ENCODE measurements at places on chromosomes 3 and 15.

- no peak for DNase-seq
These were observed 37.9 kb downstream of the UBR1 start for GRCh38 chr15:43067717-43068461.

DNA sequence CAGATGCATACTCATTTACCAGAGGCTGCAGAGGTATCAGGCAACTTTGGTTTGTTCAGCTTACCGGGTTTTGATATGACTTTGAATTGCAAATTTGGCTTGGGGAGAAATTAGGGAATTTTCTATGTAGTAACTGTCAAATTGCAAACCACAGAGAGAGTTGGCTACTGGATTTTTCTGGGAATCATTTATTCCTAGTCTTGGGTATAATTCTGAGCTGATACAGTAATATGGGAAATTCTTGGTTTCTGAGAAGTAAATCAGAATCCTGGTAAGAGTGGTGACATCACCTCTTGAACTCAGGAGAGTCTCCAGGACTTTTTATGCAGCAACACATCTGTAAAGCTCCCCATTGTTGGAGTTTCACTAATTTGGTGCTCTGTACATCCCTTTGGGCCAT lies 39.0 kb downstream of the GAP43 start:
- DNase-seq, result no peak

DNA sequence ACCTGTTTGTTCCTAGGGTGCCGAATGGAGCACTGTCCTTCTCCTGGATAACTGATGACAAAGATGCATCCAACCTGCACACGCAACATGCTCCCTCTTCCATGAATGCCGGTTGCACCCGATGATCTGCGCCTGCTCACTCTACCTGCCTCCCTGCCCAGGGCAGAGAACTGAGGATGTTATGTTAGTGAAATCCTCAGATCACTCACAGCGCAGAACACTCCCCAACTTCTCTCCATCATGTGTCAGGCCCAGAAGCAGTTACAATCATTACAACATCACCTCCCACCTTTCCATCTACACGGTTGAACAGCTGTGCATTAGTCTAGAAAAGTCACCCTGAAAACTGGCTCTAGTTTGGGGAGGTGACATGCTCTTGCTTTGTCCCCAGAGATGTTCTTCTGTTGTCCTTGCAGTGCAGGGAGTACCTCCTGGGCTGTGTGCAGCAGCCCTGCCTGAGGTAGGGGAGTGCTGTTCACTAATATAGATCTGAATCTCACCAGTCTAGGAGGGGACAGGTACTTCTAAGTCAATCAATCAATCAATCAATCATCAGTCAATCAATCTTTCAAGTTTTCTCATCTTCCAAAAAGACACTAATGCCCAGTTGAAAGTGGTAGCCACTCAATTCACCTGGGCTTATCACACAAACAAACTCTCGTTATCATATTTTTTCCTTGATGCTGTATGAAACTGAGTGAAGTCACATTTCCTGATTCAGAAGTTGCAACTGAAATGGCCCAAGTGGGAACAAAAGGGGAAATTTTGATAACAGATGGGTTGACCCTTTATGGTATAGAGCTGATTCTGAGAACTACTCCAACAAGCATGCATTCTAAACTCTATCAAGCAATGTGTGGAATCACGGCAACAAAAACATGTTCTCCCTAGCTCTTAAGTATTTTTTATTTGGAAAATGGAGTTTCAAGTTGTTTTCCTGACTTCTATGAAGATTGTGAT lies 15.4 kb upstream of the ISLR start:
- DNase-seq, result no peak

GRCh38 chr3:170497207-170498095 lies 78.8 kb downstream of the CLDN11 start:
- DNase-seq, result no peak

DNA sequence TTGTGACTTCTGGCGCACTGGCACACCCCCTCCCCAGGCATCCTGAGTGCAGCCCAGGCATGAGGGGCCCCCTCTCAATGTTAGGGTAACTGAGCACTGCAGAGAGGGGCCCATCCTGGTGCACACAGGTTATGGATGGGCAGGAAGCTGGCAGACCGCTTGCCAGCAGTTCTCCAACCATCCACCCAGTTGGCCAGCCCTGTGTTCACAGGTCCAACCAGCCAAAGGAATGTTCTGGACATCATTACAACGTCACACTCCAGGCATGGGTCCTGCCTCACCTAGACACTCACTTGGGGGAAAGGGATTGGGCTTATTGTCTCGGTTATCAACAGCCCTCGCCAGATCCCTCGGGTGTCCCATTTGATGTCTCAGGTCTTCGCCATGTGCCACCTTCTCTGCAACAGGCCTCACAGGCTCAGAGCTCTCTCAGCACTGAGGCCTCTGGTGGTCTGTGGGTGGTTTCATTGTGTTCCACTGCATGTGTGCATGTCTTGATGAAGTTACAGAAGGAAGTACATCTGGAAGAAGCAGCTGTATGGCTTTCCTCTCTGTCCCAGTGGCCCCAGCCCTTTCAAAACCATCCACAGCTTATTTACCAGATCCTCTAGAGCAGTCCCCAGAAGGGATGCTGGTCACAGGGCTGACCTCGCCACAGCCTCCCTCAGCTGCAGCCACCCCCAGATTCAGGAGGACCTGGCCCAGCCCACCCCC lies 23.7 kb downstream of the ADCY5 start:
- DNase-seq, result no peak

- DNase-seq, result no peak
These were observed 20.5 kb downstream of the RBP2 start for GRCh38 chr3:139455855-139456254.

DNA sequence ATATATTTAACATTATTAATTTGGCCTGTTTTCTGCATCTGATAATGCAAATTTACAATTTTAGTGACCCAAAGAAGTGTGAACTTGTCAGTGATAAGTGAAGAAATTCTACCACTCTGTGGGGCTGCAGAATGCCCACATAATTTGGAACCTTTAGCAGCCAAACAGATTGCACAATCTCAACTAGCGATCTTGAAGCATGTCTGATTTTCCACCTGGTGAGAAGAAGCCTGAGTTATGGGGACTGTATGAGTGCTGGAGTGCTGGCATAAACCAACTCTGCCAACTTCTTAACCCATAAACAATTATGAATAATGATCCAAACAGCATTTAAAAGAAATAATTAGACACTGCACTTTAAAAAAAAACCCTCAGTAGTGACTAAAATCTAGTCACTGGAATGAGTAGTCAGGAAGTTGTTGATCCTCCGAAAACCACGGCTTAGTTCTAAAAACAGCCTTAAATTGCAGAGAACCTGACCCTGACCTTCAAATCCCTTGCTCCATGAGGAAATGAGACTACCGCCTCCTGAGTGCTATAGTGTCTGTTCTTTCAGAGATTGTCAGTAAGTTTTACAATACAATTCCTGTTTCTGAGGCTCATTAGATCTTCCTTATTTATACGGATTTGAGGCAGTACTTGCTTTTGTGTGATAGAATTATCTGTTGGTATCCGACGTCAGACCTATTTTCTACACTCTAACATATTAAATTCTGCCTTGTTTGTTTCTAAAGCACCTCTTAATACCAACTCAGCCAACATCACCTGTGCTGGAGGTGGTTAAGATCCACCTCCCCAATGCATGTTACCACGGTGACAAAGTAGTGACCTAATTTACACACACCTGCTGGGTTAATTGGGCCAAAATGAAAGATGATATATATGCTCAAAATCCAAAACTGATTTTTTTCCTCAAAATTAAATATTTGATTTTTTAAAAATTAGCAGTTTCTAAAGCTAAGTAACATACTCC lies 267.7 kb downstream of the ZBTB20 start:
- no peak for DNase-seq

DNA sequence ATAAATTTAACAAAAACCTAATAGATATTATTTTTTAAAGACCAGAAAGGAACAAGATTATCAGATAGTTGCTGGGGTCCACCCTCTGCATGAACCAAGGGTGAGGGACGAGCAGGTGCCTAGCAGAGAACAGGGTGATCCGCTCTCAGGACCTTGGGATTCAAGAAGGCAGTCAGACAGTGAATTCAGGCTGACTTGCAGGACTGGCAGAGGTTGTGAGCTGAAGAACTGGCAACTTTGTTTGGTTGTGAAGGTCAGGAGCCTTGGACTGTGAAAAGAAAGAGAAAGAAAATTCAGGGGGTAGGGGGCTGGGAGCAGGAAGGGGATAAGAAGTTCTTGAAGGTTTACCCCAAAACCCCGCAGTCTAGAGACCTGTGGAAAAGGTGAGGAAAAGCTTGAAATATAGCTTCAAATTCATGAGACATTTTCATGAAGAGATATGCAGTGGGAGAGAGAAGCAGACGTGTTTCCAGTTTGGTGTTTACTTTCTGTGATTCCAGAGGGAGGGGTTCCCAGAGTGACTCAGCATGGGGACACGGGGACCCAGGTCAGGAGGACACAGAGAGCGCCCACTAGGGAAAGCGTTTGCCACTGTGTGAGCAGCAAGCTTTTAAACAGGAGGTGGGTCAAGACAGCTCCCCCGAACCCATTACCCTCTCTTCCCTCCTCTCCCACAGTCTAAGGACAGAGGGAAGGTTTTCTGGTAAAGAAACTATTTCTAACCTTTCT lies 217.2 kb upstream of the UMPS start:
- DNase-seq, result no peak

GRCh38 chr3:151315136-151315535 lies 1.5 kb downstream of the GPR87 start:
- no peak for DNase-seq

DNA sequence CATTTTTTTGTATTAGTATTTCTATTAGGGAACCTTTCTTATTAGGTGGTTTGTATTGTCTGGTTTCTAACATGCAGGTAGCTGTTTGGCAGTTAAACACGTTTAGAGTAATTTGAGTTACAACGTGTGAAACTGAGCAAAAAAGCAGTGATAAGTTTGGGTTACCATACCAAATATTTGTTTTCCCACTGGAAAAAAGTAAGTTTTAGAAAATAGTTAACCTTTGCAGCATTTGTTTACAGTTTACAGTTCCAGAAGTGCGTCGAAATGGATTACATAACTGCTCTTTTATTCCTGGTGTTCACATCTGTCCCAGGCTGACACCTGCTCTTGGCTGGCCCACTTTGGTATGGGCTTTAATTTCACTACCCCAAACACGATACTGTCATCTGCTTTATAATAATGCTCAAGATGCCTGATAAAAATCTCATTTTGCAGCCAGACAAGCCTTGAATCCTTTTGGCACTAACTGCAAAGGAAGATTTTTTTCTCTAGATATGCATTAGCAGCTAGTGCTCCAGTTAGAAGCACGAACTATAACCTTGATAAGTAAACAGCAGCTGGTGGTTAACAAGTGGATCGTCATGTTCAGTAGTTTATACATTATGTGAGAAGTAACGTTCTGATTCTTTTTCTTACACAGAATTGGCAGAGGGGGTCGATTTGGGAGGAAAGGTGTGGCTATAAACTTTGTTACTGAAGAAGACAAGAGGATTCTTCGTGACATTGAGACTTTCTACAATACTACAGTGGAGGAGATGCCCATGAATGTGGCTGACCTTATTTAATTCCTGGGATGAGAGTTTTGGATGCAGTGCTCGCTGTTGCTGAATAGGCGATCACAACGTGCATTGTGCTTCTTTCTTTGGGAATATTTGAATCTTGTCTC lies 5.3 kb downstream of the EIF4A2 start:
- DNase-seq, result no peak

DNA sequence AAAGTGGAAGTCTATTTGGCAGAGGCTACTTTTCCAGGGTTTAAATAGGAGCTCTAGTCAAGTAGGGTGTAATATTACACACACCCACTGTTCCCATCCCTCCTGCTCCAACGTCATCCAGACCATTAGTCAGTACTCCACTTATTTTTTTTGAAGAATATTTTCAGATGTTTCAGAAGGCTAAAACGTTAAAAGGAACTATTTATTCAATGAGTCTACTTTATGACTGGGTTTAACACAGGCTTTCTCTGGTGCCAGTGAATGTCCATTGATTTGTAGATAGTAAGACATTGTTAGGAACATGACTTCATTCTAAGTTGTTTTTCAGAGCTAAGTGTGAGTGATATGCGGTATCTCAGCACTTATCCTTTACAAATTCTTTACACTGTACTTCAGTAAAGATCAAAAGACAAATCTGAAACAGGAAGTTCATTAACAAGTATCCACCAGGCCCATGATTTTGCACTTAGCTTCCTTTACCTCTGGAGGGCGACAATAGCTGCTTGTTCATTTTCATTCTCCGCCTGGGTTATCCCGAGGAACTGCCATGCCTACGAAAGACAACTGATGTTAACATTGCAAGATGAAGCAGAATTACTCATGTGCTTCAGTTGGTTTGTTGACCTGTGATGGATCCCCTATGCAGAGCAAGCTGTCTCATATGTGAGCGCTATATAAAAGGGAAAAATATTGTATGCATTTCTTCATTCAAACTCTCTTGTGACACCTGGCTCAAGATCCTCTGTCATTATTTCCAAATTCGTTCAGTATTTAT lies 158.7 kb downstream of the USP13 start:
- DNase-seq, result no peak

- DNase-seq, result no peak
These were observed 87.5 kb downstream of the TNIK start for GRCh38 chr3:171372694-171373093.

All from stimulated activated CD4-positive, alpha-beta T cell treated with anti-CD3 and anti-CD28 coated beads, Interleukin-15, amount 100 ng/mL, for 1 hour (primary cell).